NCI-H1092 treated with DMSO at 0.1 percent for 48 hours (cell line): ENCODE measurements at places on chromosomes 5 and 9.
A peak's percentile ranks its signal among the peaks of the same experiment; 100 is the strongest.

DNA sequence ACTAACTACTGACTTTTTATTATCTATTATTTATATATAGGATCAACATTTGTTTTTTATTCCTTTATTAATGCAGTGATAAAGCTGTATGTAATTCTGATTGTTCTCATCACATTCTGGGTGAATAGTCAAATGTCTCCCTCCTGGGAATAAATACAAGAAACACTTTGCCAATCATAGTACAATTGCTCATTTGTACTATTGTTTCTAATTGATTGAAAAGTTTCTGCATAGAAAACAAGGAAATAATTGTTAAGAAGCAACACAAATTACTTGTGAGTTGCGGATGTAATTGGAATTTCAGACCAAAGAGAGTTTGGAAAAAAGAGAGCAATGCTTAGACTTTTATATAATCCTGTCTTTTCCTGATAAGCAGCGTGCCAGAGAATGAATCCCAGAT is 1013.9 kb downstream of the EFNA5 start:
- DNase-seq: no peak

DNA sequence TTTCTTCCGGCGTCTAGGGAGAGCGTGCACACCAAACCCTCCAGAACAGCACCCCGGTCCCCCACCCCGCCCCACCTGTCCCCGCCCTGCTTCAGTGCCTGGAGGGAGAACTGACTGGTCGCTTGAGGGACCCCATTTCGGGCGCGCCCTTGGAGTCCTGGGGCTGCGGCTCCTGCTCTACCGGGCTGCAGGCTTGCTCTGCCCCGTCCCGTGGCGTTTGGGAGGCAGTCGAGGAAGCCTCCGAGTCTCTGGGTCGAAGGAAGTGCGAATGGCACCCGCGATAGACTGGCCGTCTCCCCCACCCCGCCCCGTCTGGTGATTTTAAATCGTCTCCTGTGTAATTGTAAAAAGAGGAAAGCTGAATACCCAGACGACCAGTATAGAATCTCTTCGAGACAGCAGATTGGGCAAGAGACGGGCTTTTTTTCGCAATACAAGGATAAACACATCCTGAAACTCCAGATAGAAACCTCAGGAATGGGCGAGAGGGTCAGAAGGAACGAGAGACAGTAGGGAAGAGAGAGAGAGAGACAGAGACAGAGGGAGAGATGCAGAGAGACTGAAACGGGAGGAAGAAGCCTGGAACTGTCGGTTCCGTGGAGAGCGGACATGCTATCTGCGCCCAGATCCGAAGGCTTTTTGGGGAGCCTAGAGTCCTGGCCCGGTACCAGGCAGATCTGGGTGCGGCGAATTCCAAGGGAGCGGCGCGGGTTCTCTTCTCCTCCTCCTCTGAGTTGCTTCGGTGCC is 9.9 kb downstream of the PRDM6 start:
- no peak for DNase-seq

GRCh38 chr5:64690417-64691151 is at the start of gene SHISAL2B:
Gene SHISAL2B, plus strand, starts transcription at chr5:64690503. Its CDS starts 121 bp downstream, at chr5:64690624.
- DNase-seq: peak; percentile 68

DNA sequence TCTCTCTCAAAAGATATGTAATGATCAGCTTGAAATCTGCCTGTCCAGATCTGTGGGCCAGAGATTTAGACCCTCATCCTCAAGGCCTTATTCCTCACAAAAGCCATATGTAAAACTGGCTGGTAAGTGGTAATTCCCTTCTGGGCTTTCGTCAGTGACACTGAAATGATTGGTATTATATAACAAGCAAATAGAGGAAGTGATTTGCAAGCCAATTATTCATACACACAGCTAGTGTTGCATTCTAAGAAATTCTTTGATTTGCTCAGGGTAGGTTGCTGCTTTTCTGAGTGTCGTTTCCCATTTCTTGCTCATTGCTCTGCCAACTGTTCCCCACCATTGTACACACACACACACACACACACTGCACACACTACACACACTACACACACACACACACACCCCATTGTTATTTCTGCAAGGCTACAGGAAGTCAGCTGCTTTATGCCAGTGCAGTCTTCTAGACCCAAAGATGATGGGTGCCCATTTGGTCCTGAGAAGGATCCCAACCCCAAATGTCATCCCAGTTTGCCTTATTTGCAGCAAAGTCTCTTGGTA is 76.8 kb downstream of the PRLR start:
- no peak for DNase-seq

DNA sequence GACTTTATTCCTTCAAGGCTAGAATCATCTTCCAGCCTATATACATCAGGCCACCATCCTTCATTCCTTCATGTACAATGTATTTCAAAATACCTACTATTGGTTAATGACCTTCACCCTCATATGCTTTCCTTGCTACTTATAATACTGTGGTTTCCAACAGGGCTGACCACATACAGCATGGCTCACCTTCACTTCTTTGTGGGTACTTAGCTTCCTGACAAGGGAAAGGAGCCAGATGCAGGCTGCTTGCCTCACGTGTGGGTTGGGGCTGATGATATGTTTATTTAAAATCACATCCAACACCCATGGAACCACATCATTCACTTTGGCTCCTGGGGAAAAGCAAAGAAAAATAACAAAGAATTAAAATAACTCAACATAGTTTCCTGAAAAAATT is 63.9 kb upstream of the OR2K2 start:
- no peak for DNase-seq

DNA sequence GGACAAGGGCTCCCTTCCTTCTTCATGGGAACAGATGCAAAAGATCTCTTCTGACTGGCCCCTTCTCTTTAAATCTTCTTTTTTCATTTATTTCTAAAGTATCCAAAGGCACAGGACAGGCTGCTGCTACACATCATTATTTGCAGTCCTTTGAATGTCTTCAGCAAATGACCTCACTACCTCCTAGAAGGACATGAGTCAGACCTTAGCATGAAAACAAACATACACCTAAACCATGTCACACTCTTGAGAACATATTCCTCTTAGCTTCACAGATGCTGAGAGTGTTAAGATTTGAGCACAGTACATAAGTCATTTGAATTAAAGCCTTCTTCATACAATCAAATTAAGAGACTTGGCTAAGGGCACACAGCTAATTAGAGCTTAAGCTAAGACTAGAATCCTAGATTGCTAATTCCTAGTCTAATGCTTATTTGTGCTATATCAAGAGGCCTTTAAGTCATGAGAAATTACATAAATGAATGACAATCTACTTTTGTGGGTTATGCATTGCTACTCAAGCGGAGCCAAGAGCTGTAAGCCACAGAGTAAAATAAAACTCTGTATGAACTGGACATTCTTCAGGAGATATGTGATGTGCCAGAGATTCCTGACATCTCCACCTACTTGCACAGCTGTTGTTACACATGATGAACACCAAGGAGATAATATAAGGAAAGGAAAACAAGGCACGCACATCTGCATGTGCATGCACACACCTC is 109.1 kb upstream of the PTGER4 start:
- no peak for DNase-seq

GRCh38 chr5:16943846-16944678 is 8.0 kb upstream of the MYO10 start:
- DNase-seq: no peak

DNA sequence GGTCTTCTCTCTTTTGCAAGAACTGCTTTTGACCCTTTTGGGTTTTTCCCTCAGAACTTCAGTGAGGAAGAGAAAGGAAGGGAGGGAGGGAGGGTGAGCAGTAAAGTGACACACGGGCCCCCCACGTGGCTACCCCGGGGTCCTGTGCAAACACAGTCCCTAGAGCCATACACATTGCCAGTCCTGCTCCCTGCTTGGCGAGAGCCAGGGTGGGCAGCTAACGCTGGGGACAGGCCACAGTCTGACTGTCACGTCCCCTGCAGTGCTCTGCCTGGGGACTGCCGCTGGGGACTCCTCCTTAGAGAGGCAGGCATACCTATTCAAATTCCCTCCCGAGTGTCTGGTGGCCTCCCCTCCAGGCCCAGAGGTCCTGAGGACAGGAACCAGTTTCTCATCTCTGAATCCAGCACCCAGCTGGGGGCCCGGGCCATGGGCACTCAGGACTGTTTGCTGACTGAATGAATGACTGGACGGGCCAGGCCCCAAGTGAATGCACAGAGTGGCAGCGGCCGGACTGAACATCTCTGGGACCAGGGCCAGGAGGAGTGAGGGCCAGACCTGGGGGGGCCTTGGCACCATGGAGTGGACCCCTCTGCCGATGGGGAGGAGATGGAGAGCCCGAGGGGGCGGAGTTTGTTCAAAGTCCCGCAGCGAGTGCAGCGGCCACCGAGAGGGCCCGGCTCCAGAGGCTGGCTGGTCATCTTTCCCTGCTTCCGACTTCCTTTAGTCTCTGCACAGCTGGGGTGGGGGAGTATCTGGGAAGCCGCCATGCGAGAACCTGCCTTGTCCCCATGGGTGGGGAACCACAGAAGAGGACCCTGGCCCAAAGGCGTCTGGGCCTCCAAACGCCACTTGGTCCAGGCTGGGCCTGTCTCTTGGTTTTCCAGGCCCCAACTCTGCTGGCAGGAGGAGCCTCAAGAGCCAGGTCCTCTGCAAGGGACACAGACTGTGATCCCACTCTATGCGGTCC is 5.8 kb downstream of the CCDC187 start:
- no peak for DNase-seq

DNA sequence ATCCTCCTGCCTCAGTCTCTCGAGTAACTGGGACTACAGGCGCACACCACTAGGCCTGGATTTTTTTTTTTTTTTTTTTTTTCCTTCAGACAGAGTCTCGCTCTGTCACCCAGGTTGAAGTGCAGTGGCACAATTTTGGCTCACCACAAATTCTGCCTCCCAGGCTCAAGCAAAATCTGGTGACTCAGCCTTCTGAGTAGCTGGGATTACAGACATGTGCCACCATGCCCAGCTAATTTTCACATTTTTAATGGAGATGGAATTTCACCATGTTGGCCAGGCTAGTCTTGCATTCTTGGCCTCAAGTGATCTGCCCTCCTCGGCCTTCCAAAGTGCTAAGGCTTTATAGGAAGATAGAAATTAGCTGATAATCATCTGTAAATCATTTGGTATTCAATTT is 43.9 kb downstream of the NSA2 start:
- DNase-seq: no peak

DNA sequence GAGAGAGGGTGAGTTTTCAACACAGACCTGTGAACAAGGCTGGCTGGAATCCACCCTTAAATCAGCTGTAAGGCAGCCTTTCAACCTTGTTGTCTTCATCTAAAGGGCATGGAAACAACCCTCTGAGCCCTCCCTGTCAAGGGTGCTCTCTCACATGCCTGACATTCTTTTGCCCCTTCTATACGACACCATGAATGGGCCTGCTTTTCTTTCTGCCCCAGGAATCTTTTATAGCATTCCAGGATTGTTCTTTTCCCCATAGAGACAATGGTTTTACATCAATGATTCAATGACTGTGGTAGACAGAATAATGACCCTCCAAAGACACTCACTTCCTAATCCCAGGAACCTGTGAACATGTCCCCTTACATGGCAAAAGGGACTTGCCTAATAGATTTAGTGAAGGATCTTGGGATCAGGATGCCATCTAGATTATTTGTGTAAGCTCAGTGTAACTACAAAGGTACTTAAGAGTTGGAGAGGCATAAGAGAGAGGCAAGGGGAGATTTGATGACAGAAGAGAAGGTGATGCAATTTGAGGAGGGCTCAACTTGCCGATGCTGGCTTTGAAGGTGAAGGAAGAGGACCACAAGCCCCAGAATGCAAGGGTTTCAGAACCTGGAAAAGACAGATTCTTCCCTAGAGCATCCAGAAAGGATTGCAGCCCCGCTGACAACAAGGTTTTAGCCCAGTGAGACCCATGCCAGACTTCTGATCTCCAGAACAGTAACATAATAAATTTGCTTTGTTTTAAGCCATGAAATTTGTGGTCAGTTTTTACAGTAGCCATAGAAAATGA is 29.2 kb upstream of the HMHB1 start:
- no peak for DNase-seq

GRCh38 chr9:27206041-27206440 is 90.9 kb downstream of the EQTN start:
- no peak for DNase-seq

- peak; percentile 37 for DNase-seq
These were observed 24.1 kb upstream of the PCSK5 start for GRCh38 chr9:75866273-75866871.

- DNase-seq: no peak
These were observed 71.9 kb downstream of the INSL6 start for GRCh38 chr9:5113523-5113922.

DNA sequence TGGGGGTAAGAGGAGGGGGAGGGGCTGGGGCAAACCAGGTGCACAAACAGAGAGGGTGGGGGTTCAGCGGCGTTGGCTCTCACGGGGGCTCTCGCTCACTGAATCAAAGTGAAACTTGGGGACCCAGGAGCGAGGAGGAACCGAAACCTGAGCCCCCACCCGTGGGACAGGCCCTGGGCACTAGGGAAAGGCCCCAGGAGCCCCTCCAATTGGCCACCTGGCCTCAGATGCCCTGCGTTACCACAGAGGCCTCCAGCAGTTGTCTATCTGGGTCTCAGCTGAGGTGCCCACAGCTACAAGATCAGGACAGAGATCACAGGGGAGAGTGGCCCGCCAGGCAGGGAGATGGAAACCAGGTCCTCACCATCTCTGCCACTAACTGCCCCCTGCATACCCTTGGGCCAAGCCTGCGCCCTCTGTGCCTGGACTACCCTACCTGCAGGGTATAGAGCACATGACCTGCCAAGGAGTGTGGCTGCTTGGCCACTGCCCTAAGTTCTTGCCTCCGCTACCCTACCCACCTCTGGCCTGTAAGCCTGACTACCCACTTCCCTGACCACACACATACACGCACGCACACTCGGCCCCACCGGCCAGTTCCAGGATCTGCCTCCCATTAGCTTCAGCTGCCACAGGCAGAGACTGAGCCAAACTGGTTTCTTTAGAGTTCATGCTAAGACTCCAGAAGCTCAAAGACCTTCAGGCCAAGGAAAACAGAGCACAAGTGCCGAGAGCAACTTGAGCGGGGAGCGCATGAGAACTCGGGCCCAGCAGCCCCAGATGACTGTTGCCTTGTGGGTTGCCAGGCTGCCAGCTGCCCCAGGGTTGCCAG is 39.9 kb downstream of the PAX5 start:
- no peak for DNase-seq

DNA sequence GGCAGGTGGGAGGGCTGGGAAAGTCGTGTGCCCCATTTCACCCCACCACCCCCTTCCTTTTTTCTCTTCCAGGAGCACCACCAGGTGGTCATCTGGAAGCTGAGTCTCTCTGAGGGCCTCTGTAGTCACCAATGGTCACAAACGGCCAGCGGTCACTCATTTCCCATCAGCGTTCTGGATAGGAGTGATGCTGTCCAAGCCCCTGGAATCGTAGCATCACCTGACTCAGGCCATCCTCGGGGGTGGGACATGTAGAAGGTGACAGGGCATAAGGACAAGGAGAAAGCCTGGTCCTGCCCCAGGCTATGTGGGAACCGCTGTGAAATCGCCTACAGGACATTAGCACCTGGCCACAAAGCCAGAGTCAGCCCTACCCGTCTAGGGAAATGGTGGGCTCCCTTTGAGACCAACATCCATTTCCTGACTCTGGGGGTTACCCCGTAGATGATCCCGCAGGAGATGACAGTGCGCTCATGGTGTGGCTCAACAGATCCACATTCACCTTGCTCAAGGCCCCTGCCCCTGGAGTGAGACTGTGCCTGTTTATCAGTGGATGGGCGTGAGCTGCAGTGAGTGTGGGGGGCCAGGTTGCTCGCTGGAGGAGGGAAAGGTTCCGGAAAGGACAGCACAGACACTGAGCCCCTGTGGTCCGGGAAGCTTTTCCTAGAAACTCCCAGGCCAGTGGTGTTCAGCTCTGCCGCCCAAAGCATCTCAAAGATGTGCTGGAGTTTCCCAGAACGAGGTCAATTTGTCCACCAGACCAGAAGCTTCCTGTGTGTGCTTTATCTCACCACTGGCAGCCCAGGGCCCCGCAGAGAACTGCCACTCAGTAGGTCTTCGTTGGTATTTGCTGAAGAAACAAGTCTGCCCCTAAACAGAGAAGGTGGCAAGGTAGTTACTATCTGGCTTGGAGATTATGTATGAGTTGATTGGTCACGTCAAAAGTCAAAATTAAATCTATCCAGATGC is 61.1 kb upstream of the UNC5A start:
- no peak for DNase-seq
